Lower leg skin (tissue), 4 donors: ENCODE measurements at places on chromosomes 13 and 19.

DNA sequence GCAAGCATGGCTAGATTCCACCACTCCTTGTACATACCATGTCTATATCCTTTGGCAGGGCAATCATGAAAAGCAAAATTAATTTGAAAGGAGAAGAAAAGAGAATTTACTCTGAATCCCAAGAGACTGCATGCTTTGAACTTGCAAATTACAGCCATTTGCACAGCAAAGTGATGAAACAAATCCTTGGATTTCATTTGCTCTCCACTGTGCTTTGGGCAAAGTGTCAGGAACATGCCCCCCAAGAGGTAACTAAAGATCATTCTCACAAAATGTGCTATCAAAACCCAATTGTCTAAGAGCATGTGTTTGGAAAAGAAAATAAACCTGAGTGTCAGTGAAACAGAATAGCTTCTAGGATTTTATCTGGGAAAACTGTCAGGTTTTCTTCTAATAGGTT, 298.5 kb downstream of the GPC6 start:
- DNase-seq, result no peak

DNA sequence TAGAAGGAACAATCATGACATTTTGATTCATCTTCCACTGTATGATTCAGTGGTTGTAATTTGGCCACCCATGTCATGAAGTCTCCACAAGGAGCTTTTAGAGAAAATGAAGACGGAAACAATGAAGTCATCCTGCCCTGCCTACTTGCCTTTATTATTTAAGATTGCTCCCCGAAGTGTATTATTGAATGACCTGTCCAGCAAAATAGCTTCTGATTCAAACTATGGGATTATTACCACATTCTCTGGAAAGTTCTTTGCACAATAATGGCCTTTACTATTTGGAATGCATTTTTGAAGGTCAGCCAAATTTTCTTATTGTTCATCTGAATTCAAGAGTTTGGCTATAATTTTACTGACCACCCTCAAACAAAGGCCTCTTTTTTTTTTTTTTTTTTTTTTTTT, 77.8 kb upstream of the RFC3 start:
- DNase-seq, result no peak

- DNase-seq, result no peak
Measured at GRCh38 chr19:52010674-52011073, 2.7 kb upstream of the ZNF615 start.

- DNase-seq, result no peak
Measured at GRCh38 chr19:45354241-45354842, 13.8 kb downstream of the KLC3 start.

GRCh38 chr13:110912651-110913051, 2.2 kb downstream of the ANKRD10 start:
- no peak for DNase-seq

GRCh38 chr19:17765069-17765618, 13.9 kb downstream of the FCHO1 start:
- DNase-seq, result peak; percentile 47

- DNase-seq, result no peak
Measured at GRCh38 chr13:39407786-39408185, 195.2 kb downstream of the LHFPL6 start.

DNA sequence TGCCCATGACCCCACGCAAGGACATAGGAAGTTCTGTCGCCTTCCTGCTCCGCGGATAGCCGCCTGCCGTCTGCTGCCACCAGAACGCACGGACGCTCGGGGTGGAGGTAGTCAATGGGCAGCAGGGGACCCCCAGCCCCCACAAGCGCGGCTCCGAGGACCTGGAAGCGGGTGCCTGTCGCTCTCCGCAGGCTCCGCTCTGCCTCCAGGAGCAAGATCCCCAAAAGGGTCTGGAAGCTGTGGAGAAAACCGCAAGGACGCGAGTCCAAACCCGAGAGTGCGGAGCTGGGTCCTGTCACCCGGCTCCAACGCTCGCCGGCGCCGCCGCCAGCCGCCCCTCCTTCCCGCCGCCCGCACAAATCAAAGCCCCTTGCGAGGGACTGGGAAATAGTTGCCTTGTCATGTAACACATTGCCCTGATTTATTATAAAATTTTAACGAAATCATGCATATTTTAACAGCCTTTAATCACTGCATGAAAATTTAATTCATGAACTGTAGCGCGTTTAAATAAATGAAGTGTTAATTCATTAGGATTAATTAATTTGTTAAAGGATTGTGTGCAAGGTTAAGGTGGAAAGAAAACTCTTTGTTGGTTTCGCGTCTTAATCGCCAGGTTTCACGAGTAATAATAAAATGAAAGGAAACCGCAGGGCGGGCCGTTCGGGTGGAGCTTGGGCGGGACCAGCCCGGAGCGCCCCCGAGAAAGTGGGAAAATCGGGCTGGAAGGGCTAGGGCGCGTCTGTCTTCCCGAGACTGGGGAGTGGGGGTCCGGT, 5.5 kb upstream of the POU4F1 start:
- DNase-seq, result no peak

DNA sequence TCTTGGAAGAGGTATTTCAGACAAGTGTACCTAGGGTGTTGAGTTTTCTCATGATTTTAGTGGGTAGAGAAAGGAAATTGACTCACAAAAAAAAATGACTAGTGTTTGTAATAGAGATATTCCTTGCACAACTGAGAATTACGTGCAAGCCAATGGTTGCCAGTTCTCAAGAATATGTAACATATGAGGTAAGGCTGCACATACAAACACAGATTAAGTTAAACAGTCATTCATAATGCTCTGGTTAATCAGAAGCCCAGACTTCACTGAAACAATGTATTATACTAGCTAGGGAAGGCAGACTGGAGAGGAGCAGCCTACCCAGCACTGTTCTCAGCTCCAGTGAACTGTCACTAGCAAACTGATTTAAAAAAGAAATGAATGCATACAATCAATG, 418.3 kb downstream of the DIAPH3 start:
- no peak for DNase-seq
